ENCODE measurements at places on chromosomes 3 and 15.

DNA sequence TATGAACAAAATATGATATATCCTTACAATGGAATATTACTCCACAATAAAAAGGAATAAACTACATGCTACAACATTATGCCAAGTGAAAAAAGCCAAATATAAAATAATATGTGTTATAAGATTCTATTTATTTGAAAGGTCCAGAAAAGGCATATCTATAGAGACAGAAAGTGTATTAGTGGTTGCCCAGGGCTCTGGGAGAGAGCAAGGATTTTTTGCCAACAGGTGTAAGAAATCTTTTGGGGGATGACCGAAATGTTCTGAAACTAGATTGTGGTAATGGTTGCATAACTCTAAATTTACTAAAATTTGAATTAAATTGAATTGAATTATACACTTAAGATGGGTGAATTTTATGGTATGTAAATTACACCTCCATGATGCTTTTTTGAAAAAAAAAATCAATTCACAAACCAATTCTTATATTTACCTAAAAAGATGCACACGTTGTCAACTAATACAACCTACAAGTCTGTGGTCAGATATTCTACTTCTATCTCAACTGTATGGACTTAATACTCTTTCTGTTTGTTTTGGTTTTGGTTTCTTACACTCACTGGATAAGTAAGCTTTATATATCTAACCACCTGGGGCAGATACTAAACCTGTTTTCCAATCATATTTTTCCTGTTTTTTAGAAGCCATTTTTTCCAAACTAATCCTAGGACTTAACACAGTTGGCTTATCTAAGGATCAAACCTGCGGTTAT is 75.8 kb downstream of the FBN1 start:
- no peak for DNase-seq

GRCh38 chr3:128922804-128923459 is 43.5 kb downstream of the ACAD9 start:
- DNase-seq: peak; percentile 52

DNA sequence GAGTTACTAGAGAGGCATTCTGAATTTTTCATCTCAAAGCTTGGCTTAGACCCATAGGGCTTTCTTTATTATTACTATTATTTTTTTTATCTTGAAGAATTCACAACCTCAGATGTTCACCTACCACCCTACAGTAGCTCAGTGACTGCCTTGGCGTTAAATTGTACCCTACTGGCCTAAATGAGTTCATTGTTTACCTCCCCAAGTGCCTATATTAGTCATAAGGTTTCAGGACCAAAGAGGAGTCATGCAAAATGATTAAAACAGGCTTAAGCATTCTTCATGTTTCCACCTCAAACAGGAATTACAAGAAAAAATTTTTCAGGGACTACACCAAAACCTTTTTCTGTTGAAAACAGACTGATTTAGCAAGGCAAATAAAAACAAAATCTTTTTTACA is 751.5 kb downstream of the SQOR start:
- DNase-seq: no peak

DNA sequence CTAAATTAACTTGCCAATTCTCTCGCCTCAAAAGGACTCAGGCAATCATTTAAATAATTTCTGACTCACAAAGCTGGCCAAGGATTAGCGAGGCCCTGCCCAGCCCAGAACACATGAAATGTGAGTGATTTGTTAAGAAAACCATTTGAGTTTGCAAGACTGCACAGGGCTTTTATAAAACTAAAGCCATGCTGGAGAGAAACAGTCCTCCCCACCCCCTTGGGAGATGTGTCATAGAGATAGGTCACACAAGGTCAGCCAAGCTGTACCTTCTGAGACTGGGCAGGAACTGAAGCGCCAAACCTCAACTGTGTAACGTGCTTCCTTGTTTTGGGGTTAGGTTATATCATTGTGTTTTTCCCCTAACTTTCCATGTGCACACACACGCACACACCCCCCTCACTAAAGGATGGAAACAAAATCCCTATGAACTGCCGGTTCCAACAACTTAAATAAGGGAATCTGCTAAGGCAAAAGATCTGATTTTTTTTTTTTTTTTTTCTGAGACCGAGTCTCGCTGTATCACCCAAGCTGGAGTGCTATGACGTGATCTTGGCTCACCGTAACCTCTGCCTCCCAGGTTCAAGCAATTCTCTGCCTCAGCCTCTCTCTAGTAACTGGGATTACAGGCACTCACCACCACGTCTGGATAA is 8.1 kb downstream of the SPATA12 start:
- no peak for DNase-seq

DNA sequence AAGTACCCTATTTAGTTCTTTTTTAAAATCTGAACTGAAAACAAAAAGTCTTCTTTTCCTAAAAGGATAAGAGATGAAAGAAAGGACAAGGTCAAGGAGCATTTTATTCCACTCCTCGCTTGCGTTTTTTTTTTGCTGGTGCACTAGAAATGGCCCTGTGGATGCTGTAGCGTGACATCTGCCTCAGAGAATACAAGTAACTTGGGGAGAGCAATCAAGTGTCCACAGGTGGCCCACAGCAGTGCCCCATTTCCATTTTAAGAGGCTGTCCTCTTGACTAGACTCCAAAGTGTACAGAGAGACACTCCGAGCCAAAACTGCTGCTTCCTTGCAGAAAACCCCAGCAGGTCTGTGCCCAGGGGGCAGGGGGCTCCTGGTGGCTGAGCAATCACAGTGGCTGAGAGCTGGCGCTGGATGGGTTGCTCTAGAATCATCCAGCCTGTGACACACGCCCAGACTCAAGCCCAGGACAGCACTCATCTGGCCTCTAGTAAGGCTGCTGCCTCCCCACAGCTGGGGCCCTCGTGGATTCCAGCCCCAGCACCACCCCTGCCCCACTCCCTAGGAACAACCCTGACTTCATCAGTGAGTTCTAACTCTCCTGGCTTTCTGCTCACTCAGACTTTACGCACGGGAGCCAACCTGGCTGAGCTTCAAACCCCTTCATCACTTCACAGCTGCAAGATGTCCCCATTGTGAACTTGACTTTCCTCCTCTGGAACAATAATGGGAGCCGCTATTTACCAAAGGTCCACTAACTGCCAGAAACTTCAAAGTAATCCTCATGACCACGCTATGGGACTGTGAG is 71.1 kb upstream of the SPATA12 start:
- DNase-seq: no peak

DNA sequence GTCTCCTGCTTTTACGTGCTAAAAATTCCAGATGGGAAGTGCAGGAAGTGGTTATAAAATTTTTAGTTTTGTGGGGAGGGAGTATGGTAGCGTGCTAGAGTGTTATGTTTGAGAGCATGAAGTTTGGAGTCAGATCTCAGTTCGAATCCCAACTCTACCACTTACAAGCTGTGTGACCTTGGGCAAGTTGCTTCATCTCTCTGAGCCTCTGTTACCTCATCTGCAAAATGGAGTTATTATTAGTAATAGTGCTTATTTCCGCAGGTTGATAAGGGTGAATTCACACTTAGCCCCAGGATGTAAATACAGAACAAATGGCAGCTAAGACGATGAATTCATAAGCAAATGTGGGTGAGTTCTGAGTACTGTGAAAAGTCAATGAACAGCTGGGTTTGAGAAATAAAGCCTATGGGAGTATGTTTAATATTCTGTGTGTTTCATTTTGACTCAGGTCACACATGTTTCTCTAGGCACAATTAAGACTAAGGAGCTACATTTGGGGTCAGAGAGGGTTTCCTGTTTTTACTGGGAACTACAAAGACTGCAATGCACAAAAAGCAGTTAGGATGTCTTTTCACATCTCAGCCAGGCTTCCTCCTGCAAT is 73.1 kb upstream of the FEZF2 start:
- no peak for DNase-seq

DNA sequence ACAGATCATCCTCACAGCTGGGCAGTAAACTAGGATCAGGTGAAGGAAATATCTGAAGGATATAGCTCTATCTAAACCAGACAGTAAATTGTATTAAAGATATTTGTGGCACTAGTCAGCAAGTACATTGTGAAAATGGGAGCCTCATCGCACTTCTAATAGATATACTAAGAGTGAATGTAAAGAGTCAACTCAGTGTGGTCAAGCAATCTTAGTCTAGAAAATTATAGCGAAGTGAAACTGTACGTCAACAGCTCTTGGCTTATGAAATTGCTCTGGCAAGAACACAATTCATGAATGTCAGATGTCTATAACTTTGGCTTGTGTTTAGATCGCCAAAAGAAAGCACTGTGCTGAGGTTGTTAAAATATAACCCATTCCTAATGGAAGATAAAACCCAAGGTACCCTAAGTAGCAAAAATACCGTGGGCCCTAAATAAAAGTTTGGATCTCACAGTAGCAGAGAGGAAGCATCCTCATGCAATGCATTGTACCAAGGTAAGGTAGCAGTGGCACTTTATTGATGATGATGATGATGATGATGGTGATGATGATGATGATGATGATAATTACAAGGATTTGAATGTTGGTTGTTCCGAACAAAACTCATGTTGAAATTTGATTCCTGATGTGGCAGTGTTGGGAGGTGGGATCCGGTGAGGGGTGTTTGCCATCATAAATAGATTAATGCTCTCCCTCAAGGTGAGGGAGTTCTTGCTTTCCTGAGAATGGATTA is 228.5 kb downstream of the UNC13C start:
- DNase-seq: no peak

GRCh38 chr15:32669896-32670611 is 28.5 kb downstream of the SCG5 start:
- no peak for DNase-seq

GRCh38 chr3:155001289-155002010 is 78.7 kb upstream of the MME start:
- DNase-seq: no peak

GRCh38 chr15:62087671-62088352 is 21.0 kb downstream of the C2CD4A start:
- no peak for DNase-seq

DNA sequence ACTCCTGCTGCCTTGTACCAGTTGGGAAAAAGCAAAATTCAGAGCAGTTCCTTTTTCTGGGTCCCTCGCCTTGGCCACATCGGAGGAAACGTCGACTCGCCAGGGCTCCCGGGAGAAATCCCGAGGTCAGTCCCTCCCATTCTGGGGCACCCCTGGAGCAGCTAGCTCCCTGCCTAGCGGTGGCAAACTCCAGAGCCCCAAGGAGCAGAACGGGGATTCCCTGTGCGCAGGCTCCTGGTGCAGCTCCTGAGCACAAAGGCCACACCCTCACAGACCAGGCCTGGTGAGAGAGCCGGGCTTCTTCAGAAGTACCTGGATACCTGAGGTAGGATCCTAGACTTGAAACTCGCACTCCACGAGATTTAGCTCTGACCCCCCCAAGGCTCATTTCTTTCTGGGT is 2.6 kb downstream of the LRRC3B start:
- no peak for DNase-seq

GRCh38 chr3:38139652-38140051 is 1.2 kb downstream of the MYD88 start:
- no peak for DNase-seq

GRCh38 chr3:174202116-174202515 is 657.0 kb upstream of the NAALADL2 start:
- DNase-seq: no peak

- no peak for DNase-seq
Observed at GRCh38 chr3:171236265-171237008, 209.9 kb upstream of the SLC2A2 start.

GRCh38 chr3:24741506-24741905 is 246.9 kb upstream of the THRB start:
- no peak for DNase-seq

- DNase-seq: no peak
Observed at GRCh38 chr15:67524235-67524634, 3.3 kb downstream of the C15orf61 start.

DNA sequence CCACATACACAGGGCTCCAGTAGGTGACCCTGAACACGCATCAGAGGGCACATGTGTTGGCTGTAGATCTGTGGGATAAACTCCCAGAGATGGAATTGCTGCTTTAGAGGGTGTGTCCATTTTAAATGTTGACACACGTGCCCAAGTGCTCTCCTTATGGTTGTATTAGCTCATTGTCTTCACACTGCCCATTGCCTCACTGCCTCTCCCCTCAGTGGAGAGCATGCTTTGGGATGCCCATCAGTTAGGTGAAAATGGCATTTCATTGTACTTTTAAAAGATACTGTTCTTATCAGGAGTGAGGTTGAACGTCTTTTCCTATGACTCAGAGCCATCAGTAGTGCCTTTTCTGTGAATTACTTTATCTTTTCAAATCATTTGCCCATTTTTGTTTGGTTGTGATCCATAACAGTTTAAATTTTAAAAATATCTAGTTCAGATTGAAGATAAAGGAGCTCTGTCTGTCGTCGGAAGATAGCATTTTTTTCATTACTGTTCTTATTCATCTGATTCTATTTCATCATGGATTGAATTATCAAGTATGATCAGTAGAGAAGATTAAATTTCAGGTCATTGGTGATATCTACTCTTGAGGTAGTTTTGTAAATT is 120.7 kb downstream of the CHDH start:
- no peak for DNase-seq

- no peak for DNase-seq
Observed at GRCh38 chr15:67741308-67741707, 84.0 kb upstream of the SKOR1 start.

GRCh38 chr3:107426223-107426622 is 49.0 kb downstream of the CCDC54 start:
- DNase-seq: no peak

GRCh38 chr3:62414786-62415185 is 41.4 kb upstream of the FEZF2 start:
- no peak for DNase-seq

DNA sequence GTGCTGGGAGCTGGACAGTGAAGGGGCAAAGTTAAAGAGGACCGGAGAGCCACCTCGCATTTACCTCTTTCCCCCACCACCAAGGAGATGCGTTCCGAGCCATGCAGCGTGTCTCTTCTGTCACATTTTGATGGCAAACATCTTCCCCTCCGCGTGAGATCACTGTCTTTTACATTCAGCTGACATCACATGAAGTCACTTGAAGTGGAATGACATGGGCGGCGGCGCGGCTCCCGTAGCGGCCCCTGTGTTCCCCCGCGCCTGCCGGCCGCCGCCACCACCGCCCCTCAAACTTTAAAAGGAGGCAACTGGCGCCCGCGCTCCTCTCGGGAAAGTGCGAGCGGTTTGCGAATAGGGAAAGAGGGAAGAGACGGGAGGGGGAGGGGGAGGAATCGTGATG is at the start of gene FEZF2:
FEZF2 (minus strand) TSS at position 336 of the 400 bp plus-strand sequence. CDS start 682 bp downstream, outside the sequence.
- no peak for DNase-seq

GRCh38 chr15:78317145-78317836 is 17.9 kb upstream of the SKIC8 start:
- no peak for DNase-seq

GRCh38 chr15:66565141-66565641 is 607 bp downstream of the LCTL start:
- DNase-seq: no peak

GRCh38 chr3:155871746-155872158 is 1.3 kb downstream of the GMPS start:
- no peak for DNase-seq
